ENCODE measurements at places on chromosomes 3 and 15. TPM values are rescaled to one million over a fixed set of nuclear protein-coding genes. Genes with fewer than 3 reads are reported as not detected.

SLCO2A1 gene
- total RNA-seq, result 6.2 TPM

GHSR gene
- total RNA-seq, result not detected

SEMA3F gene
- 113 TPM for total RNA-seq

MCF2L2 gene
- total RNA-seq, result 1.3 TPM

GOLGA6L10 gene
- total RNA-seq, result 1.2 TPM

SLITRK3 gene
- not detected for total RNA-seq

TLR9 gene
- not detected for total RNA-seq

THRB gene
- total RNA-seq, result 19.8 TPM

ARID3B gene
- total RNA-seq, result 6.2 TPM

RETNLB gene
- total RNA-seq, result not detected

ZNF774 gene
- total RNA-seq, result 2.5 TPM

GPR15 gene
- not detected for total RNA-seq

ZIC1 gene
- 0.30 TPM for total RNA-seq

SPATA12 gene
- total RNA-seq, result not detected

ALS2CL gene
- 86.5 TPM for total RNA-seq

SLC9A9 gene
- total RNA-seq, result 40.8 TPM

TEX9 gene
- 6.0 TPM for total RNA-seq

FBXL2 gene
- 0.76 TPM for total RNA-seq

JMJD7 gene
- 40.7 TPM for total RNA-seq

FANCD2OS gene
- total RNA-seq, result not detected

FBLN2 gene
- total RNA-seq, result 76.4 TPM

EPHB1 gene
- total RNA-seq, result 14.0 TPM

P2RY14 gene
- total RNA-seq, result 2.3 TPM

CLDN18 gene
- 0.13 TPM for total RNA-seq

FGD5 gene
- 8.1 TPM for total RNA-seq

TNFSF10 gene
- 62.5 TPM for total RNA-seq

TPRA1 gene
- 57.3 TPM for total RNA-seq

WDR48 gene
- 41.1 TPM for total RNA-seq

DNAH12 gene
- total RNA-seq, result under 0.01 TPM

KLF15 gene
- total RNA-seq, result 9.6 TPM

CLSTN2 gene
- total RNA-seq, result 3.1 TPM

FGF7 gene
- total RNA-seq, result 35.6 TPM

CHRFAM7A gene
- 5.0 TPM for total RNA-seq

SH2D7 gene
- not detected for total RNA-seq

SNURF gene
- 1.9 TPM for total RNA-seq

CFAP20DC gene
- total RNA-seq, result 0.11 TPM

COL7A1 gene
- total RNA-seq, result 393 TPM

FEZF2 gene
- not detected for total RNA-seq

C3orf70 gene
- 5.5 TPM for total RNA-seq

ROBO2 gene
- total RNA-seq, result 2.0 TPM

SPINK8 gene
- not detected for total RNA-seq

MGA gene
- total RNA-seq, result 22.6 TPM

CORO2B gene
- total RNA-seq, result 0.80 TPM

FRMD4B gene
- total RNA-seq, result 71.9 TPM

GREM1 gene
- total RNA-seq, result 5.5 TPM

USP50 gene
- not detected for total RNA-seq

P2RY13 gene
- 0.34 TPM for total RNA-seq

EIF2B5 gene
- total RNA-seq, result 39.4 TPM

HIGD2B gene
- total RNA-seq, result not detected

TMEM266 gene
- 2.7 TPM for total RNA-seq

PLA2G4E gene
- 50.0 TPM for total RNA-seq
